ENCODE measurements at places on chromosomes 4 and X.

GRCh38 chr4:41072021-41072777, 142.1 kb downstream of the APBB2 start:
- no peak for DNase-seq

DNA sequence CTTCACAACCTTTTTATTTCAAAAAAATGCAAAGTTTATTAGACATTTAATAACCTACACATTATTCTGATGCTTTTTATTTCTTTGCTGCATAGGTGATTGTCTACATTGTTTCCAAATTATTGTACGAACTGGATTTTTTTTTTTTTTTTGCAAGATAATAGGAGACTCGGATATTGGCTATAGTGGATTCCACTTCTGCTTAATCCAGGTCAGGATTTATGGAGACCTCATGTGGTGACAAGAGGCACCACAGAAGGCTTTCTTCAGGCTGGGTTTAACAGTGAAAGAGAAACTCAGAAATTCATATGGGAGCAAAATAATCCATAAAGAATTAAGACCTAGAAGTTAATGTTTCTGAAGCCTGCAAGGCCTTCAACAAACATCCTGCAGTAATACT, 2.4 kb upstream of the SLIT2 start:
- DNase-seq = peak; percentile 22

- no peak for DNase-seq
These were observed 64.6 kb upstream of the TRPC5 start for GRCh38 chrX:112147206-112147605.

DNA sequence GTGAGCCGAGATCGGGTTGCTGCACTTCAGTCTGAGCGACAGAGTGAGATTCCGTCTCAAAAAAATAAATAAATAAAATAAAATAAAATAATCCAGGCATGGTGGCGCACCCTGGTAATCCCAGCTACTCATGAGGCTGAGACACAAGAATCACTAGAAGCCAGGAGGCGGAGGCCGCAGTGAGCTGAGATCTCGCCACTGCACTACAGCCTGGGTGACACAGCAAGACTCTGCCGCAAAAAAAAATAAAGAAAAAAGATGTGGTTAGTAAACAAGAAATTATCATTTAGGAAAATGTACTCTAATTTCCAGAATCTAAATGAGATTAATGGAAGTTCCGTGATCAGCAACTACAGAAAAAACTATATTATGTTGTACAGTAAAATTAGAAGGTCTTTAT, 14.5 kb upstream of the LRBA start:
- DNase-seq = no peak

- DNase-seq = no peak
These were observed 509.7 kb downstream of the SMARCA1 start for GRCh38 chrX:129013574-129013973.

- no peak for DNase-seq
These were observed 9.4 kb upstream of the CT47C1 start for GRCh38 chrX:119063428-119063827.
